ENCODE measurements at places on chromosomes 12 and 14. TPM values are rescaled to one million over a fixed set of nuclear protein-coding genes. Genes with fewer than 3 reads are reported as not detected.

- peak; percentile 50 for DNase-seq
Observed at GRCh38 chr12:26651566-26652188, 181.3 kb downstream of the ITPR2 start.

DNA sequence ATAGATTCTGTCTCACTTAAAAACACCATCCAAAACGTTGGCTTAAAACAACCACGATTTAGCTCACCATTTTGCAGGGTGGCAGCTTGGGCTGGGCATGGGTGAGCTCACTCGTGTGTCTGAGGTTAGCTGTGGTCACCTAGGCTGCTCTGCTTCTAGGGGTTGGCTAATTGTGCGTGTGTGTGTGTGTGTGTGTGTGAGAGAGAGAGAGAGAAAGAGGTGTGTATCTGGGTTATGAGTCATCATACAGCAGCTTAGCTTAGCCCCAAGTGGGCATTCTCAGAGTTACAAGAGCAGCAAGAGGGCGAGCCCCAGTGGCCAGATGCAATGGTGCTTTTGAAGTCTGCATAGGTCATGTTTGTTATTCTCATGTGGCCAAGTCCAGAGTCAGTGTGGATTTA is 6.0 kb downstream of the FBXW8 start:
- no peak for DNase-seq

The ADSS1 gene
- total RNA-seq, result 44.4 TPM

The CAPZA3 gene
- total RNA-seq, result not detected

The NTS gene
- total RNA-seq, result 0.96 TPM

- DNase-seq, result no peak
Observed at GRCh38 chr12:23634344-23634743, 315.1 kb downstream of the SOX5 start.

DNA sequence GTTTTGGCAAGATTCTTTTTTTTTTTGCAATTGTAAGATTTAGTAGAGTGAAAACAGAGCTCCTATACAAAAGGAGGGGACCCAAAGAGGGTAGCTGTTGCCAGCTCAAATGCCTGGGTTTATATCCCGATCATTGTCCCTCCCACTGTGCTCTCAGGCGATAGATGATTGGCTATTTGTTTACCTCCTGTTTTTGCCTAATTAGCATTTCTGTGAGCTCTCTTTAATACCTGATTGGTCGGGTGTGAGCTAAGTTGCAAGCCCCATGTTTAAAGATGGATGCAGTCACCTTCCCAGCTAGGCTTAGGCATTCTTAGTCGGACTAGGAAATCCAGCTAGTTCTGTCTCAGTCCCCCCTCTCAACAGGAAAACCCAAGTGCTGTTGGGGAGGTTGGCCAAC is 1.9 kb downstream of the EXOC3L4 start:
- no peak for DNase-seq

GRCh38 chr12:116015525-116015924 is 262.0 kb downstream of the MED13L start:
- no peak for DNase-seq

- DNase-seq, result no peak
Observed at GRCh38 chr14:59630288-59630963, 53.8 kb upstream of the CCDC175 start.

DNA sequence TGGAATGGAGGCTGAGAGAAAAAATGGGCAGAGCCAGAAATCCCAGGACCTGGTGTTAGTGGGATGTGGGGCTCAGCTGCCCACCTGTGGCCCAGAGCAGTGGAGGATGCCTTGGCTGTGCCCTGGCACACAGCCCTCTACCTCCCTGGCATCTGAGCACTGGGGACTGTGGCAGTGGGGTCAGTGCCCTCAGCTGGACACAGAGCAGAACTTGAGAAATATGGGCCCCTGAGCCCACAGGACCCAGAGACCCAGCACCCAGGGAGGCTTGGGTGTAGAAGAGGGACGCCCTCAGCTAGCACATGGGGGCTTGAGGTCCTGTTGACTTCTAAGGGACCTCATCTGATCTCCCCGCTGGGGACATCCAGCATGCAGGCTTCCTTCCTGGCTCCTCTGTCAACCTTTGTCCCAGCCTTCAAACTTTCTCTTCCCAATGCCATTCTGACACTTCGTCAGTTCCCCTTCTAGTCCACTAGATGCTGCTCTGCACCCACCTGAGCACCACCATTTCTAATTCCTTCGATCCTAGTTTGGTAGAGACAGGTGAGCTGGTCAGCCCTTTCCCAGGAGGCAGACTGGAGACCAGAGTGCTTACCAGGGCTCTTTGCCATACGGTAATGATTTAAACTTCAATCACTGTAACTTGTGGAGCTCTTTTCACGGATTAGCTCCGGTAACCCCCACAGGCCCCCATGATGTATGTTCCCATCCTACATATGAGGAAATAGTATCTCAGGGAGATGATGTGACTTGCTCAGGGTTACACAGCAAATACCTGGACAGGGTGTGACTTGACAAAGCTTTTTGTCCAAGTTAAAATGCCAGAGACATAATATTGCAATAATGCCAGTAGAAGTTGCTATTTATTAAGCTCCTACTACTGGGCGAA is 143.7 kb downstream of the ASCL4 start:
- no peak for DNase-seq

- DNase-seq, result no peak
Observed at GRCh38 chr14:71341156-71341555, 433.9 kb downstream of the PCNX1 start.

DNA sequence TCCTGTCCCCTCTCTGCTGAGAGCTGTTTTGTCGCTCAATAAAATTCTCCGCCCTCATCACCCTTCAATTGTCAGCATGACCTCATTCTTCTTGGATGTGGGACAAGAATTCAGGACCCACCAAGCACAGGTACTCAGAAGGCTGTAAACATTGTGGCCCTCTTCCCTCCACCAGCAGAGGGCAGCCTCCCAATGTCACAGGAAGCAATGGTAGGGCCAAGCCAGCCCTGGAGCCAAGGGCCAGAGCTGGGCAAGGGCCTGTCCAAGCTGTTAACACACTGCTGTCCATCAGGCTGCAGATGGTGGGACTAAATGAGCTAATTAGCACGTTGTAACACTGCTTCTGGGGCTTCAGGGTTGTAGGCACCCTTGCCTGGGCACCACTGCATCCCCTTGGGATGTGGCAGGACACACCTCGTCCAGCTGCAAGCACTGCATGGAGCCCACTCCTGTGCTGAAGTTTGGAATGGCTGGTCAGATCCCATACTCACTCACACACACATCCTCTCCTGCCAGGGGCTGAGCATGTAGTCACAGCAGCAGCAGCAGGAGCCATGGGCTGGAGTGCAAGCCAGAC is 62.7 kb upstream of the HECTD1 start:
- no peak for DNase-seq

DNA sequence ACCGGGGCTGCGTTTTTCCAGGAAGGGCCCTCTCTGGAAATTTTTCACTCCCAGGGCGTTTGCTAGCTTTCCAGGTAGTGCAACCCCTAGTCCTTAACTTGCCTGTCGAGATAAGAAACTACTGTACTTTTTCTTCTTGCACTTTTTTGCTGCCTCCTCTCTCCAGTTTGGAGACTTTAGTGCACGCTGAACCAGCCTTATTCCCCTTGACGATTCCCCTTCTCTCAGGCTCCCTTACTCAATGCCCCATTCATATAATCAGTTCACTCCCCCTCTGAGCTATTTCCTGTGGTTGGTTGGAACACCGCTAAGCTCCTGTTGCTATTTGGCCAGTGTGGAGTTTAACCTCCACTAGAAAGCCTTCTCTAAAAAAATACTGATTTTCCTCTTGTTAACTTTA is 682 bp downstream of the CREBL2 start:
- DNase-seq, result no peak

GRCh38 chr14:103629503-103630121 is 601 bp downstream of the KLC1 start:
- DNase-seq, result peak; percentile 28

Data from prostate gland (tissue), 2 donors.